ENCODE measurements at places on chromosomes 16 and 17. TPM values are rescaled to one million over a fixed set of nuclear protein-coding genes. Genes with fewer than 3 reads are reported as not detected.
A peak's percentile ranks its signal among the peaks of the same experiment; 100 is the strongest.

DNA sequence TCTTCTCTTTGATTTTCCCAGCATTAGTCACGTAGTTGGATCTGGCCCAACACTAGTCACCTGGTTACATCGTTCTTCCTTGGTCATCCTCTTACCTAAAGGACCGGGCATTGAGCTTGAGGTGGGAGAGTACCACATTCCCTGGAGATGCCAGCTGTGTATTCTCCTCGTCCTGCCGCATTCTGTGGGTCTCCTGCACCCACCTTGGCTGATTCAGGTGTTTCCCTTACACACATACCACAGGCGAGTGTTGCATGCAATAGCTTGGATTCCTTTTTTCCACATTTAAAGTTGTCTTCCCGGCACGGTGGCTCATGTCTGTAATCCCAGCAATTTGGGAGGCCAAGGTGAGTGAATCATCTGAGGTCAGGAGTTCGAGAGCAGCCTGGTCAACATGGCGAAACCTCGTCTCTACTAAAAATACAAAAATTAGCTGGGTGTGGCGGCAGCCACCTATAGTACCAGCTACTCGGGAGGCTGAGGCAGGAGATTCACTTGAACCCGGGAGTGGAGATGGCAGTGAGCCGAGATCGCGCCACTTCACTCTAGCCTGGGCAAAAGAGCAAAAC lies 21.6 kb upstream of the CLEC18C start:
- no peak for DNase-seq

- no peak for DNase-seq
Observed at GRCh38 chr16:70703041-70703834, 17.4 kb upstream of the MTSS2 start.

CLDN6 gene
- 0.41 TPM for total RNA-seq

DNA sequence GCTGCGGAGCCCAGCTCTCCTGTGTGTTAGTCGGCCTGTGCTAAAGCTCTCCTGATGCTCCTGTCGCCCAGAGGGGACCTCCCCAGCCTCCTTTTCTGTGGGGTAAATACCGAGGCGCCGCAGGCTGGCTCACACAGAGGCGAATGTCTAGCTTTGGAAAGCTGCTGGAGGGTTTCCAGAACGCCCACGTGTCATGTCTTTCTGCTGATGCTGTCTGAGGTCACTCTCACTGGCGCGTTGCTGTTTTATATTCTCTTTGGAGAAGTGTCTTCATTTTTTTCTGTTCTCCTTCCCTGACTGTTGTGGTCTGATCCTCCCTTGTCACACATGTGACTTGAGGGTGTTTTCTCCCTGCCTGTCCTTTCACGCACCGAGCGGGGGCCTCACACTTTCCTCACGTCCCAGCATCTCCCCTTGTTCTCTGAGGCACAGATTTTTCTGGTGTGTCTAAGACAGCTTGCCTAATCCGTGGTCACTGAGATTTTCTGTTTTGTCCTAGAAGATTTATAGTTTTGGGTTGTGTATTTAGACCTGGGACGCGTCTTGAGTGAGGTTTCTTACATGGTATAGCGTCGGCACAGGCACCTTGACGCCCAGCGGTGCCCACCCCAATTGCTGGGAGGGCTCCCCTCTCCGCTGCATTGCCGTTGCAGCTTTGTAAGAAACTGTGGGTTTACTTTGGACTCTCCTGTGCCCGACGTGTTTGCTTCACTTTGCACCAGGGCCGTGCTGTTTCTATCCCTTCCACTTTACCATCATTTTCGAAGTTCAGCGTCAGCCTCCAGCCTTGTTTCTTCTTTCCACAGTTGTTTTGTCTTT lies 92.1 kb upstream of the ZNF750 start:
- peak; percentile 49 for DNase-seq

DNA sequence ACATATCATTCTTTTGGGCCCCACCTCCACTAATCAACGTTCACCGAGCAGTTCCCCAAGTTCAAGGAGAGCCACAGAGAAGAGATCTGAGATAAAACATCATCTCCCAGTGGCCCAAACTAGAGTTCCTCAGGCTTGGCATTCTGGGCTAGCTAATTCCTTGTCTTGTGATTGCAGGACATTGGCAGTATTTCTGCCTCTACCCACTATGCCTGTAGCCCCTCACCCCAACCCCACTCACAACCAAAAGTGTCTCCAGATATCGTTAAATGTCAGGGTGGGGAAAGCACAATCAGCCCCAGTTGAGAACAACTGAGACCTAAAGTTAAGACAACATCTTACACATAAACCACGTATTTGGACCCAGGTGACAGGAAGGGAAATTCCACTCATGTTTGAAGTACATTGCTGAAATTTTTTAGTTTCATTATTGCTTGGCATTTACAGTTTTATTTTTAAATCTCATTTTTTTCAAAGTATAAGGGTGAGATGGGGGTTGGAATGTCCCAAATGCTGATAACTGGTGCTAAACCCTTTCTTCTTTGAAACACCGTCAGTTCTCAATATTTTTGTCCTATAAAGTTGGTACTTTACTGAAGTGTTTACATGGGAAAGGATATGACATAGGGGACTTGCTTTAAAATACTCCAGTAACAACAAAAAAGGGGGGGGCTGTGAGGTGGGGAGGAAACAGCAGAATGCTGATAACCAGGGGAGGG lies 13.6 kb downstream of the ZC3H7A start:
- DNase-seq, result no peak

- peak; percentile 42 for DNase-seq
Observed at GRCh38 chr17:1561420-1562175, 994 bp downstream of the PITPNA start.

- DNase-seq, result no peak
Observed at GRCh38 chr17:65109990-65110680, 27.0 kb upstream of the RGS9 start.

TPSG1 gene
- not detected for total RNA-seq

CDH13 gene
- total RNA-seq, result 25.7 TPM

DNA sequence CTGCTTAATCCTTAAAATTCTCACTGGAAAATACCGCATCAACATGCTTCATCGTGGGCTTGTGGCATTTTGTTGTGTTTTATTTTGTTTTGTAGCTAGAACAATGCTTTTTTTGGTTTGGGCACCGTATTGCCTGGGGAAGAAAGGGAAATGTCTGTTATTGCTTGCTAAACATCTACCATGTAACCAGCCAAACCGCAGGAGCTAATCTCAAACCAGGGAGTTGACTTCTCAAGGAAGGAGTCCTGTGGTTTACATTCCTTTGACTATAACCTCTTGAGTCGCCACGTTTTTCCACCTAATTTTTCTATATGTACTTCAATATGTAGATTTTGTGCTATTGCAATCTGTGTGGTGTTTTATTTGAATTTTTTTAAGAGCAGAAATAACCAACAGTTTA lies 593.5 kb upstream of the SOX9 start:
- DNase-seq, result no peak

GRCh38 chr17:76480632-76481031 lies 13.2 kb downstream of the AANAT start:
- no peak for DNase-seq

- no peak for DNase-seq
Observed at GRCh38 chr16:50597563-50598255, 49.5 kb downstream of the NKD1 start.

SPIRE2 gene
- total RNA-seq, result 14.7 TPM

GRCh38 chr16:75566758-75567255 lies 628 bp downstream of the GABARAPL2 start:
- no peak for DNase-seq

- no peak for DNase-seq
Observed at GRCh38 chr16:47204736-47205504, 61.2 kb upstream of the NETO2 start.

DNA sequence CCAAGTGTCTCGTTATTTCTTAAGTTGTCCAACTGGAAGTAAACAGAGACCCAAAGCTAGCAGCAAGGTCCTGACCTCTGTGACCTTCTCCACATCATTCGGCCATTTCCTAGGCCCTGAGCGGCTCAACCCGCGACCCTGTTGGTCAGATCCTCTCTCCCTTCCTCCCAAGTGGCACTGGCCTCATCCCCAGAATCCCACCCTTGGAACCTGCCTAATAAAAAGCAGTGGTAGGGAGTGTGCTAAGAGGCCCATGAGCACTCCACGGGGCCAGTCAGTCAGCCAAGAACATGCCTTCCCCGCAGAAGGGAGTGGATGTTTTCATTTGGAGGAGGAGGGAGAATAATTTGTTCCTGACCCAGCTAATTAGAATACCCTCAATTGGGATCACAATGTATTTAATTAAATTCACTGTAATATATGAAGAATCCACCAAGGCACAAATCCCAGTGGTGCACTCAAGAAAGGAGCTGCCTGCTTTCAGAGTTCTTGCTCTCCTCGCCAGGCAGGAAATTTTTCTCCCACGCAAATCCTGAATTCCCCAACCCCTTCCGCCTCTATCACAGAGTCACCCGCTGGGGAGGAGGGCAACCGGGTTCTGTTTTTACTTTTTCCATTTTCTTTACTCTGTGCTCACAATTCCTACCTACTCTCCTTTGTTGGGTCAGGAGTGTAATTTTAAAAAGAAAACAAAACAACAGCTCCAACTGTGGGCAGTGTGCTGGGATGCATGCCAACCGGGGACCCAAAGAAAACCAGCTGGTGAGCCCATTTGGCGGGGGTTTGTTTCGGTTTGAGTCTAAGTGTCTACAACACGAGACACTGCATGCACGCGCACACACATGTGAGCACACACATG lies 153.4 kb downstream of the ZFHX3 start:
- no peak for DNase-seq

- no peak for DNase-seq
Observed at GRCh38 chr16:8721336-8722024, 47.1 kb downstream of the ABAT start.

DNA sequence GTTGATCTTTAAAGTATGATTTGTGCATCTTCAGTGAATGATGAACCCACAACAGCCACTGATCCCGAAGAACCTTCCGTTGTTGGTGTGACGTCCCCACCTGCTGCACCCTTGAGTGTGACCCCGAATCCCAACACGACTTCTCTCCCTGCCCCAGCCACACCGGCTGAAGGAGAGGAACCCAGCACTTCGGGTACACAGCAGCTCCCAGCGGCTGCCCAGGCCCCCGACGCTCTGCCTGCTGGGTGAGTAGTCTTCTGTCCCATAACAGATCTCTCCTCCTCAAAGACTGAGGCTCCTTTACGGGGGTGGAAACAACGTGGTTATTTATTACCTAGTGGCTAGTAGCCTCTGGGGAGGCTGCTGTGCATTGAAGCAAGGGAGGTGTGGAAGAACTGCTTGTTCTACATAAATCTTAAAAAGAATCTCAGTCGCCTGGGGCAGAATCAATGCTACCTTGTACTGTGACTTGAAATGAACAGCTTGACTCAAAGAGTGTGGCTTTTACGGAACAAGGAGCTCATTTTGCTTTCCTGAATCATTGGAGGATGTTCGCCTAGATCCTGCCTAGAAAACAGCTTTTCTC lies 63.0 kb upstream of the CLEC18A start:
- no peak for DNase-seq

- no peak for DNase-seq
Observed at GRCh38 chr16:2739625-2740430, 12.6 kb upstream of the SRRM2 start.

- DNase-seq, result no peak
Observed at GRCh38 chr16:80664786-80665185, 124.0 kb downstream of the DYNLRB2 start.

SOCS1 gene
- 0.82 TPM for total RNA-seq

DNA sequence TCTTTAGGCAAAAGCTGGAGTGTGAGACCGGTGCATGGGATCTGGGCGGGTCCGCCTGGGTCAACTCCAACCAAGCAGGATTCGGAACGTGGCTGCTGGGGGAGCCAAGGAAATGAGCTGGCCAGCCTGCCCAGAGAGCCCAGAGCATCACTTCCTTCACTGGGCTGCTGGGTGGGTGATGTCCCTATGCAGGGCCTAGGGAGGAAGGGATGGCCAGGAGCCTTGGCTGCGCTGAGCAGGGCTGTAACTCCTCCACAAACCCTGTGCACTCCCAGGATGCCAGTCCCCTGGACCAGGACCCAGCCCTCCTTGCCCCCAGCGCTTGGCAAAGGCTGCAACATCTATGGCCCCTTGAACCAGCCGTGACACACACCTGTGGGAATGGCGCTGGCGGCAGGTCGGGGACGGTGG lies 138.4 kb downstream of the RAB11FIP4 start:
- no peak for DNase-seq

Measured in frontal cortex (tissue), 4 donors.